ENCODE measurements at places on chromosomes 12 and 14.

GRCh38 chr12:14803830-14804160, 325 bp downstream of the C12orf60 start:
- DNase-seq = no peak

DNA sequence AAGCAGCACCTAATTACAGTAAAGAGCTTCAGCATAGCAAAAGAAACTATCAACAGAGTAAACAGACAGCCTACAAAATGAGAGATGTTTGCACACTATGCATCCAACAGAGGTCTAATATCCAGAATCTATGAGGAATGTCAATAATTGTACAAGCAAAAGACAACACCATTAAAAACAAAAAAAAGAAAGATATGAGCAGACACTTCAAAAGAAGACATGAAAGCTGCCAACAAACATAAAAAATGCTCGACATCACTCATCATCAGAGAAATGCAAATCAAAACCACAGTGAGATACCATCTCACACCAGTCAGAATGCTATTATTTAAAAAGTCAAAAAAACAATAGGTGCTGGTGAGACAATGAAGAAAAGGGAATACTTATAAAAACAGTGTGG, 273.1 kb downstream of the TMTC2 start:
- no peak for DNase-seq

GRCh38 chr12:118979763-118980406, 1.5 kb upstream of the SRRM4 start:
- DNase-seq = peak; percentile 31

- DNase-seq = peak; percentile 43
Measured at GRCh38 chr12:57215668-57216013, 953 bp upstream of the NXPH4 start.

- DNase-seq = no peak
Measured at GRCh38 chr12:99567072-99567471, 80.5 kb upstream of the GARIN6 start.

- no peak for DNase-seq
Measured at GRCh38 chr12:4626543-4626942, 22.3 kb downstream of the AKAP3 start.

- no peak for DNase-seq
Measured at GRCh38 chr12:92726850-92727249, 24.1 kb downstream of the PLEKHG7 start.

DNA sequence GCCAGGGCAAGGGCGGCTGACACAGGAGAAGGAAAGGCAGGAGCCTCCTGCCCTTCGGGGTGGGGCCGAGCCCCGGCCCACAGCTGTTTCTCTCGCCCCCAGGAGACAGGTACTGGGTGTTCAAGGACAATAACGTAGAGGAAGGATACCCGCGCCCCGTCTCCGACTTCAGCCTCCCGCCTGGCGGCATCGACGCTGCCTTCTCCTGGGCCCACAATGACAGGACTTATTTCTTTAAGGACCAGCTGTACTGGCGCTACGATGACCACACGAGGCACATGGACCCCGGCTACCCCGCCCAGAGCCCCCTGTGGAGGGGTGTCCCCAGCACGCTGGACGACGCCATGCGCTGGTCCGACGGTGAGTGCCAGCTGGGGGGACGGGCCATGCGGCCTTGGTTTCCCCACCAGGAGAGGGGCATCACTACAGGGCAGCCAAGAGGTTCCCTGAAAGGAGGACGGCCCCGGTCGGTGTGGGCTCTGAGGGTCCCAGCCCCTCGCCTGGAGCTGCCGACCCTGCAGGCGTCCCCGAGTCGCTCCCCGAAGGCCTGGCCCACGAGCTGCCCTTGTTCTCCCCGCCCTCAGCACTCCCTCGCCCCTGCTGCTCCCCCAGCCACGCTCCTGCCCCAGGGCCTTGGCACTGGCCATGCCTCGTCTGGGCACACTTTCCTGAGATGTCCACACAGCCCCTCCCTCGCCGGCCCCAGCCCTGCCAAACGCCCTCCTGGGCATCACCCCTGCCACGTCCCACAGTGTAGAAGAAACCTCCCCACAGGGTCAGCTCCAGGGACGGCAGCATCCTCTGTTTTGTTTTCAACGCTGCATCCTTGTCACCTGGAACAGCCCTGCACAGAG, 21.7 kb downstream of the MMP17 start:
- no peak for DNase-seq

GRCh38 chr14:73725116-73726024, 11.2 kb upstream of the PNMA1 start:
- DNase-seq = peak; percentile 71

- DNase-seq = no peak
Measured at GRCh38 chr14:93587330-93587729, 156.6 kb downstream of the UNC79 start.

DNA sequence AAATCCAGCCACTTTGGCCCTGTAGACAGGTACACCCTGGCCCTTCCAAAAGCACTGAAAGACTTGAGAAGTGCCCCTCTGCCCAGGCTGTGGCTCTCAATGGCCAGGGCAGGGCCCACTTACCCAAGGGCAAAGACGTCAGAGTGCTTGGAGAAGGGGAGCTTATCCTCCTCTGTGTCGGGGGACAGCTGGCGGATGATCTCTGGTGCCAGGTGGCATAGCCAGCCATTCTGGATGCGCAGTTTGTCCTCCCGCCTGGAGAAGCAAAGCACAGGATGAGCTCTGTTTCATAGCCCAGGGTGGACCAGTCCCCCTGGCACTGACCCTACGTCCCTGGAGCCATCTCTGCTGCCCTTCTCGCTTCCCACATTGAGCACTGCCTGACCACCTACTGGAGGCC, 114.9 kb upstream of the NOS1 start:
- no peak for DNase-seq

DNA sequence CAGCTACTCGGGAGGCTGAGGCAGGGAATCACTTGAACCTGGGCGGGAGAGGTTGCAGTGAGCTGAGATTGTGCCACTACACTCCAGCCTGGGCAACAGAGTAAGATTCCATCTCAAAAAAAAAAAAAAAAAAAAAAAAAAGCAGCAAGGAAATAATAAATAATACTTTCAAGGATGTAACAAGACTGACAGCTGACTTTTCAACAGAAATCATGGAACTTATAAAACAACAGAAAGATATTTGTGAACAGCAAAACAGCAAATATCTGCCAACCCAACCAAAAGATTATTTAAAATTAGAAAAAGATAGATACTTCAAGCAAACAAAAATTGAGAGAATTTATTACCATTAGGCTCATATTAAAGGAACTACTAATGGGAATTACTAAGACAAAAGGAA, 115.1 kb downstream of the TSHR start:
- DNase-seq = no peak

DNA sequence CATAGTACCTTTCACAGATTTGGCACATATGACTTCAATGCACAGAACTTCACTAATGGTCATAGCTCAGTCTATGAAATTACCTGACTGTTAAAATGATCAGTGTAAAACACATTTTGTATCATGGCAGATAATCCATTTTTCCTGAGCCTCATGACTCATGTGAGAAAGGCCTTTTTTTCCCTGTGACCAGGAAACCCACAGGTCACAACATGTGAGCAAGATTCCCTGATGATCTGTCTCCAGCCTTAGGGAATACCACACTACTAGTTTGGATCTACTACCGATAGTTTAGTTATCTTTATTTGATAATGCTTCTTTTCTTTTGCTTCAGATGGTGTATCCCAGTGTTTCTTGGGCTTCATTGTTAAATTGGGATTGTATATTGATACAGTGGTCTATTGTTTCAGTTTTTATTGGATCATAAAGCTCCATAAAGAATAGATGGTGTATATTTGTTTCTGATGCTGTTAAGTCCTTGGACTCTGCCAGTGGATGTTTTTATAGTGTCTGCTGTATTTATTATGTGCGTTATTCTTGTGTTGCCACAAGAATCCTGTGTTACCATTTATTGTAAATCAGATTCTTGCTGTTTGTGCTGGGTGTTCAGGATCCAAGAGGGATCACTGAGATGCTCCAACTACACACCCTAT, 248.7 kb upstream of the PELI2 start:
- no peak for DNase-seq

DNA sequence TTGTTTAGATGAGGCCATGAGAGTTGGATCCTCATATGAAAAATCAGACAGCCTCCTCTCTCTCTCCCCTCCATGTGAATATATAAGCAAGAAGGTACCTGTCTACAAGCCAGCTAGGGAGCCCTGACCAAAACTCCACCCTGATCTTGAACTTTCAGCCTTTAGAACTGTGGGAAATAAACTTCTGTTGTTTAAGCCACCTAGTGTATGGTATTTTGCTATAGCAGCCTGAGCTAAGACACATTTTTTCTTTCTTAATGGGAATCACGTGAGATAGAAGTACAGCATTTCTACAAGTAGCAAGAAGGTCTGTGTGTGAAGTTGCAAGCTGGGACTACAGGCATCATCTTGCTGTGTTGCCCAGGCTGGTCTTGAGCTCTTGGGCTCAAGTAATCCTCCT, 16.3 kb upstream of the ABHD12B start:
- no peak for DNase-seq

GRCh38 chr12:41190338-41190737, 2.2 kb downstream of the PDZRN4 start:
- peak; percentile 15 for DNase-seq

- DNase-seq = peak; percentile 50
Measured at GRCh38 chr12:123142921-123143735, 7.8 kb downstream of the PITPNM2 start.

DNA sequence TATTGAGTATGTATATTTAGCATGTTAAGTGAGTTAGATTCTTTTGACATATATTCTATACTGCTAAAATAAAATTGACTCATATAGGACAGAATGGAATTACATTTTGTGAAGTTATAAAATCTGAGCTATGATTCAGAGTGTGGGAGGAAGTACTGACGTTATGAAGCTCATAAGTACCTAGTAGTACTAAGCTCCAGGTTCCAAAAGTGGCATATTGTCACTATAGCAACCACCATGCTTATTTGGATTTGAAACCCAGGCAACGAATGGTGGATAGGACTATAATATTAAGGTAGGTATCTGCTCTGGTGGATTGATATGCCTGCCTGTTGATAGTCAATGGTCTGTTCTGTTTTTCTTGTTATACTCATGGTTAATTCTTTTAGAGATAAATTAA, 2.2 kb upstream of the FBXO33 start:
- peak; percentile 27 for DNase-seq

DNA sequence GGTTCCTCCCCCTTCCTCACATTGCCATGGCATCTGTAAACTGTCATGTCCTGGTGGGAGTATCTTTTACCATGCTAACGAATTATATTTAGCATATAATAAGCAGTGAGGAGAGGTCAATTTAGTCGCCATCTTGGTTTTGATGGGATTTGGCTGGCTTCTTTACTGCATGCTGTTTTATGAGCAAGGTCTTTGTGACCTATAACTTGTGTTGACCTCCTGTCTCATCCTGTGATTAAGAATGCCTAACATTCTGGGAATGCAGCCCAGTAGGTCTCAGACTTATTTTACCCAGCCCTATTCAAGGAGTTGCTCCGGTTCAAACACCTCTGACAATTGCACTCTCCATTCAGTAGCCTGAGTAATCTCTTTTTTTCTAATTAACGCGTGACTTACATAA, 2.1 kb upstream of the EIF4B start:
- peak; percentile 68 for DNase-seq

GRCh38 chr14:45070215-45070614, 13.7 kb upstream of the PRPF39 start:
- DNase-seq = peak; percentile 46

DNA sequence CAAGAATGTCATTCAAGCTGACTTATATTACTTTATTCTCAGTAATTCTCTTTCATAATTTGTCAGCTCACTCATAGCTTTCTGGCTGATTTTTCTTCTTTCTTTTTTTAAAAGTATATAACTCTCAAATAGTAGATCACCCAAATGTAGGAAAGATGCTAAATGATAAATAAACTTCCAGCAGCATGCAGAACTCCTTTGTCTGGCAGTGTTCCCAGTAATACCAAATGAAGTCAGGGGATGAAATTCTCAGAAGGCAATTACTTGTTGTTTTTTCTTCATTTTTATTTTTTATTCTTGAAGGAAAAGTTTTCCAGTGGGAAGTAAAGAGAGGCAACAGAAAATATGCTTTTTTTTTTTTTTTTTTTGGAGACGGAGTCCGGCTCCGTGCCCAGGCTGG, 133.3 kb upstream of the SLCO1C1 start:
- peak; percentile 31 for DNase-seq

DNA sequence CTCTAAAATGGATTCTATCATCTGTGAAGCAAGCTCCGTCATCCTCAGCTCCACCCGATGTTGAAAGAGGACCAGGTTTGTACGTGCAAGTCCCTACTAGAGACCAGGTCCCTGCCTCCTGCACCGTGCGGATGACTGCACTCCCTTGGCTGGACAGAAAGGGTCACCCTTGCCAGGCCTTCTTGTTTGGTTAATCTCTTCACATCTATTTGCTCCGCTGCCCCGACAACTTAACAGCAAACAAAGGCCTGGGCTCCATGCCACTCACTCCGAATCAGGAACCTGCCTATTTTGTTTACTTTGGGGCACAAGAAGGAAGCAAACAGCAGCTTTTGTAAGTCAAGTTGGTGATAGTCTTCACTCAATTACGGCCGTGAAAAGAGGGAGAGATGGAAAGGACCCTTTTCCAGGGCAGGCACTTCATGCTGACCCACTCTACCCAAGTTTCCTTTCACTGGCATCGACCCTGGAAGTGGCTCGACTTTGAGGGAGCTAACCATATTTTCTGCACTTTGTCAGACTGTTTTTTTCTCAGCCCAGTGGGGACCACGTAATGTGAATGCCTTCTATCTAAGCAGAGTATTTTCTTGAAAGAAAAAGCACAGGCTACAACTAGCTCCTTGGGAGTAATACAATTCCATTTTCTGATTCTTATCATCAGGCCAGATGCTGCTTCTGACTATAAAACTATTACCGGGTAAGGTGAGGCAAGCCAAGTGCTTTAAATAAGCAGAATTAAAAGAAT, 202.6 kb downstream of the FOXN3 start:
- DNase-seq = peak; percentile 34

GRCh38 chr12:98388126-98388525, 127.3 kb upstream of the TMPO start:
- no peak for DNase-seq

GRCh38 chr12:24360057-24360456, 410.6 kb upstream of the SOX5 start:
- DNase-seq = no peak

GRCh38 chr12:41250748-41251147, 62.6 kb downstream of the PDZRN4 start:
- DNase-seq = peak; percentile 5

GRCh38 chr12:69881771-69882170, 56.7 kb downstream of the MYRFL start:
- DNase-seq = no peak

GRCh38 chr12:109182041-109182839, 65.9 kb downstream of the ACACB start:
- peak; percentile 60 for DNase-seq

GRCh38 chr14:85415015-85415712, 114.8 kb upstream of the FLRT2 start:
- DNase-seq = peak; percentile 6

GRCh38 chr14:74684434-74684833, 28.4 kb downstream of the AREL1 start:
- no peak for DNase-seq

DNA sequence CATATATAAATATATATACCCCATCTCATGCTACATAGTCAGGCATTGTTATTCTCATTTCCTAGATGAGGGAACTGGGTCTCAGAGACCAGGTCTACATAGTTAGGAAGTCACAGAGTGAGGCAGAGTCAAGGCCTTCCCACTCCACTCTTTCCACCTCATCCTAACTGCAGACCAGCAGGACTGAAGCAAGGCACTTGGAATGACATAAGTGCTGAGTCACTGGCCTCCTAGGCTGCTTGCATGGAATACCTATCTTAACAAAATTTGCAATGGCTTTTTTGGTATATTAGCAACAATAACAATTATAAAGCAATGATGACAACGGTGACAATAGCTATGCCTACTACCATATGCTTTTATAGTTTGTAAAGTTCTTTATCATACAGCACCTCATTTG, 5.4 kb upstream of the ANO4 start:
- DNase-seq = peak; percentile 57

- DNase-seq = peak; percentile 85
Measured at GRCh38 chr12:113862590-113863454, 103.3 kb downstream of the RBM19 start.

Data from M059J (cell line).